Fibroblast of the aortic adventitia (primary cell): ENCODE measurements at places on chromosomes 13 and 19.

DNA sequence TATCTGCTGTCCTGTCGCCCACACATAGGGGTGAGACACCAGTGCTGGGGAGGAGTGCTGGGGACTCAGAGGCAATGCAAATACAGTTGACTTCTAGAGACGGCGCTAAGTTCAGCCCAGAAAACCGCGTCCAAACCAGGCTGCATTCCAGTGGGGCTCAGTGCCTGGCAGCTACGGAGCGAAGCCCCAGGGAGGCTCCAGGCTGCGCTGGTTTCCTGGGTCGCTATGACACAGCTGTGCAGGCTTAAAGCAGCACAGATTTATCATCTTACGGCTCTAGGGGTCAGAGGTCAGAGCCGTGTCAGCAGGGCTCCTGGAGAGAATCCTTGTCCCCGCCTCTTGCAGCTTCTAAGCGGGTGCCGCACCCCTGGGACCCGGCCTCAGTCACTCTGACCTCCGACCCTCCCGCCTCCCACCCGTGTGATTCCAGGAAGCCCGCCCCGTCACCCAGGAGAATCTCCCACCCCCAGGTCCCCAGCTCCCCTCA is 61.6 kb downstream of the ANKRD10 start:
- DNase-seq, result no peak

DNA sequence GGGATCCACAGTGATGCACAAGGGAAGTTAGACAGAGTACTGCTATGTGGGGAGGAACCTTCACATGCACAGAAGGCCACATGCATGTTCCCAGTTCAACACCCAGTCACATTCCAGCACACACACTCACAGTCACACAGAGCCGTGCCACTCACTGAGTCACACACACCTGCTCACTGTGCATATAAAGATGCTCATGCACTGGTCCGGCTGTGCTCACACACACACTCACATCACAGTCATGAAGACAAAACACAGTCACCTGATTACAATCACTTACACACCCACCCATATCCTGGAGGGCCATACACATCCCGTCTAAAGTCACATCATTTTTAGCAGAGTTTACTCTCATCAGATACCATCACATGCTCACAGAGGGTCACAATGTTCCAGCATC is 478 bp downstream of the CLC start:
- no peak for DNase-seq

DNA sequence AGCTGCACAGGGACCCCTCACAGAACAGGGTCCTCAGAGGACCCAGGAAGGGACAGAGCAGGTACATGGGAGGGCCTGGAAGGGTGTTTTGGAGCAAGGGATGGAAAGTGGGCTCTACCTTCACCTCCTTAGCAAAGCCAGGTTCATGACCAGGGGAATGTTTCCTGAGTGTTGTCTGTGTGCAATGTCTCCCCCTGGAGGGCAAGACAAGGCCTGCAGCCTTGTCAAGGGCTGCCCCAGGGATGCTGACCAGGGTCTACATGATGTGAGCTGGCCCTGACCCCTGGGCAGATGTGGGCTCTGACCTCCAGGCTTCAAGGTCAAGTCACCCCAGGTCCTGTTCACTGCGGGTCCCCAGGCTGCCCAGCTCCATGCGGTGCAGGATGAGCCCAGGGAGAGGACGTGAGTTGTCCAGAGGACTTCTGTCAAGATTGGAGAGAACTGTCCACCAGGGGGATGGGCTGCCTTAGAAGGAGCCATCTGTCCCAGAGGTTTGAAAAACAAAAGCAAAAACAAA is 1.0 kb upstream of the CEACAM1 start:
- peak; percentile 49 for DNase-seq

GRCh38 chr19:33175886-33176669 is 18.1 kb upstream of the LRP3 start:
- peak; percentile 43 for DNase-seq

DNA sequence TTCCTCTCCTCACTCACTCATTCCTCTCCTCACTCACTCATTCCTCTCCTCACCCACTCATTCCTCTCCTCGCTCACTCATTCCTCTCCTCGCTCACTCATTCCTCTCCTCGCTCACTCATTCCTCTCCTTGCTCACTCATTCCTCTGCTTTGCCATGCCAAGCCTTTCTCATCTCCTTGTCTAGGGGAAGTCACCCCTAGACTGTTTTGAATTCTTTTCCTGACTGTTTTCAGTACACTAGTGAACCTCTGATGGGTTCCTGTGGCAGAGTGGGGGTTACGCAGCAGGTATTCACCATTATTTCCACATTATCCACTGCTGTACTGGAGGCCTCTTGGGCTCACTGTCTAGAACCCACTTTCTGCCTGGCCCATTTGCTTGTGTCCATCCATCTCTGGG is 1.2 kb downstream of the CYP4F8 start:
- no peak for DNase-seq

DNA sequence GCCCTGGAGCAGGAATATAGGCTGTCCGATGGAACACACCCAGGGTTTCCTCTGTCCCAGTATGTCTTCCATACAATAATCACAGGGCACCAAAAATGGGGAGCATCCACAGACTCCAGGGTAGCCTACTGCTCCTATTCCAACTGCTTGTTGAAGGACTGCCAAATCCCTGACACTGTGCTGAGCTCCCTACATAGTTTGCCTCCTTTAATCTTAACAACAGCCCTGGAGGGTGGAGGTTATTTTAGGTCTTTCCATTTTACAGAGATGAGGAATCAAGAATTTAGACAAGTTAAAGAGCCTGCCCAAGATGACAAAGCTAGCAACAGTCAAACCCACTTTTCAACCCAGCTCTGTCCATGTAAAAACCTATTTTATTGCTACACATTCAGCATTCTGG is 790.4 kb downstream of the DIAPH3 start:
- DNase-seq, result no peak

DNA sequence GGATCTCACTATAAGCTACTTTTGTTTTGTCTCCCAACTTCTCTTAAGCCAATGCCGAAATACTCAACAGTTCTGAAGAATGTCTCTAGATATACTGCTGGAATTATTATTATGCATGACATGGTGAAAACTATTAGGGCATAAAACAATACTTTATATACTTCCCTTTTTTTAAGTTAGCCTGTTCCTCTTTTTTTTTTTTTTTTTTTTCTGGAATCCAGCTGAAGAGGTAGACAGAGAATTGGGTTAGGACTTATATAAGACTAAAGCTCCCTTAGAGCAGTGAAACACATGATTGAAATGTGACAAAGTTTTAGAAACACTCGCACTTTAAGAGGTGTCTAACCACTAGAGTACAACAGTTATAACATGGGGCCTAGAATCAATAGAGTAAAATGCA is 850.9 kb upstream of the PCDH9 start:
- DNase-seq, result no peak

DNA sequence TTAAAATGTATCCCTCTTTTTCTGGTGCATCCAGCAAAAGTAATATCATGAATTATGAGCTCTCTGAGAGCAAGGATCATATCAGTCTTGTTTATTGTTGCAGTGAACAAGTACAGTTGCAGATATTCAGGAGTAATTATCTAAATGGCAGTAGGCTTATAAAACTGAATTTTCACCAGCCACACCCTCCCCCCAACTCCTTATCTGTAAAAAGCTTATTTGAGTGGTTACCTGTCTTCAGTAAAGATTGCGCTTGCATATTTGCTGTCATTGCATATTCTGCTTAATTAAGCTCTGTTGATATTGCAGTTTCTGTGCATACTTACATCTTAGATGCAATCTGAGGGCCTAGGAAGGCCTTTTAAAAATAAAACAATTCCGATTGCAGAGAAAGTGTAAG is 87.3 kb downstream of the DNAJC15 start:
- no peak for DNase-seq

GRCh38 chr13:45683701-45684100 is 18.4 kb upstream of the CBY2 start:
- DNase-seq, result no peak

GRCh38 chr19:54041969-54042606 is 21.6 kb downstream of the VSTM1 start:
- no peak for DNase-seq

DNA sequence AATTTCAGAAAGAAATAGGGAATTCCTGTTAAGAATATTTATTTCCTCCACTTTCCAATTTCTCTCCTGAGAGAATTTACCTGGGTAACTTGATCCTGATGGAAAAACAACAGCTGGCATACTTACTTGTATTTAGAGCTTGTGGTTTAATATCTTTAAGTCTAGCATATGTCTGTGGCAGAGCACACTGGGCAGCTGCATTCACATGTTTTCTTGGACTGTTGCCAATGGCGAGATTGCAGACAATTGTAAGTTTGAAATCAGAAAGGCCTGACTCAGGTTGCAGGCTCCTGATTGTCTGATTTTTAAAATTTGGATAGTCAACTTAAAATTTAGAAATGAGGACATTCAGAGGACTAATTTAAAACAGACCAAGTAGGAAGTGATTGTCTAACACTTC is 66.9 kb downstream of the NHLRC3 start:
- peak; percentile 22 for DNase-seq

DNA sequence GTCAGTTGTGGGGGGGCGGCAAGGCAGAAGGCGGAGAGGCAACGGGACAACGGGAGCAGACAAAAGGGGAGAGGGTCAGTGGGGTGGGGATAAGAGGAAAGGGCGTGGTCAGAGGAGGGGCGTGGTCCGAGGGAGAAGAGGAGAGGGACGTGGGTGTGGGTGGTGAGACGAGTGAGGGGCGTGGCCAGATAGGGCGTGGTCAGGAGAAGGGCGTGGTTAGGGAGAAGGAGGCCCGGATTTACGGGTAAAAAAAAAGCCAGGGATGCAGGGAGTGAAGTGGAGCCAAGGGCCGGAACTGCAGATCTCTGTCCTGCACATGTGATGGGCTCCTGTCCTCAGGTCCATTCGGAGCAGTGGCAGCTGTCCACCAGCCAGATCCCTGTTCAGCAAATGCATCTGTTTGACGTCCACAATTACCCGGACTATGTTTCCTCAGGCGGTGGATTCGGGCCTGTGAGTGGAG is 21.5 kb downstream of the CPT1C start:
- peak; percentile 56 for DNase-seq

DNA sequence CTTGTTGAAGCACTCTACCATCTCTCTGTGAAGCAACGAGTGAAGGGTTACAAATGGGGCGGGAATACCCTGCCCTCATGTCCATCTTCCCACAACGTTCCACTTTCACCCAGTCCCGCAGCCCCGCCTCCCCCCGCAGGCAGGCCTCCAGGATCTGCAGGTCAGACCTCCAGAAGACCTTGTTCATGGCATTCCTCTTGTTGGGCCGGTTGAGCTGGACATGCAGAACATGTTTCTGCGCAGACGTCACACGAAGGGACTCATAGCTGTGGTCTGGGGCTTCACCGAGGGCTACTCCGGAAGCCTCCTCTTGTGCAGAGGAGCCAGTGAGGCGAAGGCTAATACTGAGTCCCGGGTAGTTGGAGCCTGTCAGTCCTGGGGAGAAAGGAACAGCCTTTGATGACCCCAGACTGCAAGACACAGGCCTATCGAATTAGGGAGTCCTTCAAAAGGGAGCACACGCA is 420 bp downstream of the ECH1 start:
- peak; percentile 81 for DNase-seq

GRCh38 chr19:45484273-45484945 is 12.4 kb downstream of the RTN2 start:
- DNase-seq, result no peak
